ENCODE measurements at places on chromosomes 11 and 22.

- DNase-seq: no peak
These were observed 44.0 kb downstream of the FEZ1 start for GRCh38 chr11:125452125-125452470.

DNA sequence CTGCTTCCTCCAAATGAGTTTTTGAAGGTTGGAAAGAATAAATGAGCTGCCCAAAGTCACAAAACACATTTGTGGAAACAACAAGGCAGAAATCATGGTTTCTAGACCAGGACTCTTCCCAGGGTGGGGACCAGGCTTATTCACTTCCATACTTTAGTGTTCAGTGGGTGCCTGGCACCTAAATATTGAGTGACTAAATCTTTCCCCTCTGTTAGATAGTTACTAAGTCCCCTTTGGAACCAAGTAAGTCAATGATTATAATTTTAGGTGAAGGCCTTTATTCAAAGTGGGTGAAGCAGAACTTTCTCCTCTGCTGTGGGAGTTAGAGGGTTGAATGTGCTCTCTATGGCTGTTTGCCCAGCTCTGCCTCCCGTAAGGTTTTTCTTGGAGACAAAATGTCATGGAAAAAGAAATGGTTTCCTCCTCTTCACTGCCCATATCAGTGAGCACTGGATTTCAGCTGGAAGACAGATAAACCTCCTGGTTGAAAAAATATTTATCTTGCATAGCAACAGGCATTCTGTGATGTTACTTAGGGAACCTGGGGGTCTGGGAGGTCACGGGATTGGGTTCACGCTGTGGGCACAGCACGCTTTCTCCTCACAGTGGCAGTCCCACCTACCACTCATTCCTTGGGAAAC, 117.8 kb downstream of the CCDC81 start:
- no peak for DNase-seq

DNA sequence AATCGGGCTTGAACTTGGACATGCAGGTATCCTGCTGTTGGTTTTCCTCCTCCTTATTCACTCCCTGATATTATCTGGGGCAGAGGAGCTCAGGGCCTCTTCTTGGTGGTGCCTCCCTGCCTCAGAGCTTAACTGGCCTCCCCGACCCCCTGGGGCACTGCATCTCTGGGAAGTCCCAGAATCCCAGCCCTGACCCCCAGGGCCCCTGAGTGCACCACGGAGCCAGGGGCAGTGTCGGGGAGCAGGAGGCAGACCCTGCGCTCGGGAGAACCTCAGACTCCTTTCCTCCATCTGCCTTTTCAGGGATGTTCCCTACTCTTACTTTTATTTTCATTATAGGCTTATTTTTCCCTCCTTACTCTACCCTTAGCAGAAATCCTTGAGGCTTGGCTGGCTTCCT, 537.0 kb downstream of the BRD1 start:
- no peak for DNase-seq

- DNase-seq: peak; percentile 17
These were observed 13.8 kb upstream of the OR51M1 start for GRCh38 chr11:5369789-5370188.

DNA sequence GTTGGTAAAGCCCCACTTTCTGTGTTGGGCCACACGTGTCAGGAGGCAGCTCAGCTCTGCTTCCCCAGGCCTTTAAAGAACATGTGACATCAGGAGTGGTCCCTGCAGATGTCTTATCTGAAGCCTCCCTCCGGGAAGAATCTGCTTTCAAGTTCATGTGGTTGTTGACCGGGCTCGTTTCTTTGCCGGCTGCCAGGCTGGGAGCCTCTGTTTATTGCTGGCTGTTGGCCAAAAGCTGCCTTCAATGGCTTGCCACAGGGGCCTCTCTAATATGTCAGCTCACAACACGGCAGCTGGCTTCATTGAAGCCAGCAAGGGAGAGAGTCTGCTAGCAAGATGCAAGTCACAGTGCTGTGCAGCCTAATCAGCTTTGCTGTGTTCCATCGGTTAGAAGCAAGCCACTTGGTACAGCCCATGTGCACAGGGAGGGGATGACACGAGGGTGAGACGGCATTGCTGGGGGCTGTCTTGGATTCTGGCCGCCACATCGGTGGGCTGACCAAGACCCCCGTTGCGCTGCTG, 14.6 kb downstream of the MRGPRF start:
- peak; percentile 49 for DNase-seq

DNA sequence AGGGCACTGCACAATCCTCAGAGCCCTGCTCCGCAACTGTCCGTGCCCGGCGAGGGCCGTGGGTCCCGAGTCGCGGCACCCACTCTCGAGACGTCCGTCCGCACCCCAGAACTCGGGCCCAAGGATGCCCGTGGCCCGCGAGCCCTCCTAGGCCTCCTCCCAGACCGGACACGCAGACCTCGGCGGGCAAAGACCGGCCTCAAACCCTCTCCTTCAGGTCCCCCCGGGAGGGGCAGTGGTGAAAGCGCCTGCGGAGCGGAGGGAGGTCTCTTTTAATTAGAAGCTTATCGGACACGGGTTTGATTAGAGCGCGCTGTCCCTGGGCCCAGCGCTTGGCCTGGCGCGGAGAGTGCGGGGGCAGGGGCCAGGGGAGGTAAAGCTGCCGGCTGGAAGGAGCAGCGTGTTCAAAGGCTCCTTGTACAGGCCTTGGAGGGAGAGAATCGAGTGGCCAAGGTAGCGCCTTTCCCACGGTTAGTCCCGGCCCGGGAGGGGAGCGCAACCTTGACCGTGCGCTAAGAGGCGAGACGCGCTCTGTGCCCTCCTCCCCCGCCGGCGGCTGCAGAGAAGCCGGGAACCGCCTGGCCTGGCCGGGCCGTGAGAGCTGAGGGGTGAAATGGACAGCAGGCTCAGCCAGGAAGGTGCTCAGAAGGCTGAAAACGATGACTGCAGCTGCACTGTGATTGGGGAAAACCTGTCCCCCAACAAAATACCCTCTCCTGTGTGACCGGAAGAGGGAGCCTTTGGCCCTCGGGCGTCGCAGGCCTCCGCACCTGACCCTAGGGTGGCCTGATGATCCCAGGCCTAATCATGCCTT, 4.6 kb downstream of the WT1 start:
- no peak for DNase-seq

DNA sequence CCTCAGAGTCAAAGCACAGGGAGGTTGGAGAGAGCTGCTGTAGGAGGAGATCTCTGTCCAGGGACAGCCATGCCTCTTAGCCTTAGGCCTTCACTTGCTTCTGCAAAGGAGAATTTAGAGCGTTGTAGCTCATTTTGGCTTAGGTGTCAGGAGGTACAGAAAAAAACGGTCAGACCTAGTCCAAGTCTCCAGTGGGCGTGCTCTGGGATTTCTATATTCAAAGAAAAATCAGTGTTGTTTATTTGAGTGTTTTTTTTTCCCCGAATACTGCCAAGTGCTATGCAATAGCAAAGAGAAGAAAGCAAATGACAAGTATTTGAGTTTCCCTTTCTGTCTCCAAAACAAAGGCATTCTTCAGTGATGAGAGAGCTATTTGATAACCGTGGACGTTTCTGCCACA, 22.7 kb upstream of the OPCML start:
- no peak for DNase-seq

DNA sequence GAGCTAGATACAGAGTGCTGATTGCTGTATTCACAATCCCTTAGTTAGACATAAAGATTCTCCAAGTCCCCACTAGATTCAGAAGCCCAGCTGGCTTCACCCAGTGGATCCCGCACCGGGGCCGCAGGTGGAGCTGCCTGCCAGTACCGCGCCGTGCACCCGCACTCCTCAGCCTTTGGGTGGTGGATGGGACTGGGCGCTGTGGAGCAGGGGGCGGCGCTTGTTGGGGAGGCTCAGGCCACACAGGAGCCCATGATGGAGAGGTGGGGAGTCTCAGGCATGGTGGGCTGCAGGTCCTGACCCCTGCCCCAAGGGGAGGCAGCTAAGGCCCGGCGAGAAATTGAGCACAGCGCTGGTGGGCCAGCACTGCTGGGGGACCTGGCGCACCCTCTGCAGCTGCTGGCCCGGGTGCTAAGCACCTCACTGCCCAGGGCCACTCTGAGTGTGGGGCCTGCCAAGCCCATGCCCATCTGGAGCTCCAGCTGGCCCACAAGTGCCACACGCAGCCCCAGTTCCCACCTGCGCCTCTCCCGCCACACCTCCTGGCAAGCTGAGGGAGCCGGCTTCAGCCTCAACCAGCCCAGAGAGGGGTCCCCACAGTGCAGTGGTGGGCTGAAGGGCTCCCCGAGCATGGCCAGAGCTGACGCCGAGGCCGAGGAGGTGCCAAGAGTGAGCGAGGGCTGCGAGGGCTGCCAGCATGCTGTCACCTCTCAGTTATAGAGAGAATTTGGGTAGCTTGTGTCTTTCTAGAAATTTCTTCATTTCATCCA, 417.6 kb downstream of the METTL15 start:
- no peak for DNase-seq

DNA sequence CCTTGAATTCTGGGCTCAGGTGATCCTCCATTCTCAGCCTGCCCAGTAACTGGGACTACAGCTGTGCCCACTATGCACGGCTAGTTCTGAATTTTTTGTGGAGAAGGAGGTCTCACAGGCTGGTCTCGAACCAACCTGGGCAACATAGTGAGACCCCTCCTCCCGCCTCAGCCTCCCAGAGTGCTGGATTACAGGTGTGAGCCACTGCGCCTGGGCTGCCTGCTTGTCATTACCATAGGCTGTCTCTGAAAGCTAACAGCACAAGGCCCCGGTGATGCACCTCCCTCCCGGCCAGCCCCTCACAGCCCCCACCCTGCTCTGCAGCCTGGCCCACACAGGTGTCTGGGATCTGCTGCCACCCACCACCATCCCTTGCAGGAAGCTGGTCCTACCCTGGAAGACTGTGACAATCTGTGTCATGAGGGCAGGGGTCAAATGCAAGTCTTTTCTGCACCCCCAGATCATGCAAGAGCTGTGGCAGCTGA, 82.4 kb downstream of the DGCR2 start:
- DNase-seq: no peak

DNA sequence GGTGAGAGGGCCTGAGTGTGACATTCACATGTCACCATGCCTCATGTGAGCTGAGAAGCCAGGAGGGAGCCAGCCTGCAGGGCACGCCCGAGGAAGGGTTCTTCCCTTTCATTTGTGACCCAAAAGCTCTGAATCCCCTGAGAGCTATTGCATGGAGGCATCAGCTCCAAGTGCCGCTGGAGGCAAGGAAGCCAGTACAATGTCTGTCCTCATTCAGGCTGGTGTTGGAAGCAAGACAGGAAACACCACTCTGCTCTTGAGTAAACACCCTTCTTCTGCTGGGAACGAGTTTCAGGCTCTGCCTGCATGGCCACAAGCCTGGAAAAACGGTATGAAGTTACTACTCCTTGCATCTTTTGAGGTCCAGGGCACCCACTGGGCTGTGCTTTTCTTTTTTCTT, 83.8 kb upstream of the LARGE1 start:
- DNase-seq: no peak

DNA sequence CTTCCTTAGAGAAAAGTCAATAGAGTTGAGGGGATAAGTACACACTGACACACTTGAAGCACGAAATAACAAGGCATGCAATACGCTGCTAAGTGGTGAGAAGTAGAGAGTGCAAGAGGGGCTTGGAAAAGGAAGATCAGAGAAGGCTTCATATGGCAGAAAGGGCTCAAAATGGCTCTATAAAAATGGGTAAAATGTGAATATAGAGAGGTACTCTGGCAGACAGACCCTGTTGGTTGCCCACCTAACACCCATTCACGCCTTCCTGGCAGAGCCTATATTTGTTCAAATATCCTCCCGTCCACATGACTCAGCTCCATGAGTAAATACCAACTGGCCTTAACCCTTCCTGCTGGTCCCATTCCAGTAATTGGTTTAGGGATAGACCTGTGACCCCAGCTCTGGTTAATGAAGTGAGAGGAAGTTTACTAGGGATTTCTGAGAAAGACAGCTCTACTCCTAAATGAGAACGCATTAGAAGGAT, 38.9 kb upstream of the CCDC34 start:
- peak; percentile 93 for DNase-seq

DNA sequence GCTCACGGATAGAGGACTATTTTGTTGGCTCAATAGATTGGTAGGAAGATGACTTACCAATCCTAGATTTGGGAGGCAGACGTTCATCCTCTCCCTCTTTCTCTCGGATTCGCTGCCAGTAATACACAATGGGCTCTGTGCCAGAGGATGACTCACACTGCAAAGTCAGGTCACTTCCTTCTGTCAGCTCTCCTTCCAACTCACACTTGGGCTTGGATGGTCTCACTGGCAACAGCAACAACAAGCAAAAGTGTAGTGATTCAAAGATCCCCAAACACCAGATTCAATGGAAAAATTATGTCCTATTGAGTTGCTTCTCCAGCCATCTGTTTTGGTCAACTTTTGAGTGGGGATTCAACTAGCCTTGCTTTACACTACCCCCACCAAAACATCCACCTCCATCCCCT, 21.7 kb upstream of the HSPA8 start:
- DNase-seq: peak; percentile 96

GRCh38 chr11:17388609-17389210, at the start of gene KCNJ11:
KCNJ11 (minus strand) TSS chr11:17388659; CDS start chr11:17388091, 568 bp downstream.
- DNase-seq: no peak

DNA sequence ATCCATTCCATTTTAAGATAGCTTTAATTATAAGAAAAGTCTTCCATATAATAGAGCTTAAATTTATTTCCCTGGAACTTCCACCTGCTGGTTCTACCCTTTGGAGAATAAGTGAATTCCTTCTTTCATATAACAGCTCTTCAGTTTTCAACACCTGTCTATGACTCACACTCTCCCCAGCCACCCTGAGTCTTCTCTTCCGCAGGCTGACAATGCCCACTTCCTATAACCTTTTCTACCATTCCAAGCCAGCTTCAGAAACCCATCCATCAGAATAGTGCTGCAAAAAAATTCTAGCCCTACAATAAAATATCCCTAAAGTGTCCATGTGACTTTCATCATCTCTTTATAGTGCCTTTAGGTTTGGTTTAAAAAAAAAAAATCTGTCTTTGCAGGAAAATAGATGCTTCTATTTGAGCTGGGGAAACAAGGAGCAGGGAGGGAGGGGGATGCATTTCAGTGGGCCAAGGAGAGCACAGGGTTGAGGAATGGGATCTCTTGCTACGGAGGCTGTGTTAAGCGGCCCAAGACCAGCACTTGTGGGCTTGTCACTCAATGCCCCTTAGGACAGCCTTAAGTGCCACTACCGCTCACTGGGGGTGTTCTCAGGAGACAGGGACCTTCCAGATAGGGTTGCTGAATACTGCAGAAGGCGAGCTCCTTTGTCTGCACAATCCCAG, 178.6 kb downstream of the DSCAML1 start:
- DNase-seq: no peak

GRCh38 chr11:65559951-65560537, 1.9 kb upstream of the LTBP3 start:
- DNase-seq: peak; percentile 69

DNA sequence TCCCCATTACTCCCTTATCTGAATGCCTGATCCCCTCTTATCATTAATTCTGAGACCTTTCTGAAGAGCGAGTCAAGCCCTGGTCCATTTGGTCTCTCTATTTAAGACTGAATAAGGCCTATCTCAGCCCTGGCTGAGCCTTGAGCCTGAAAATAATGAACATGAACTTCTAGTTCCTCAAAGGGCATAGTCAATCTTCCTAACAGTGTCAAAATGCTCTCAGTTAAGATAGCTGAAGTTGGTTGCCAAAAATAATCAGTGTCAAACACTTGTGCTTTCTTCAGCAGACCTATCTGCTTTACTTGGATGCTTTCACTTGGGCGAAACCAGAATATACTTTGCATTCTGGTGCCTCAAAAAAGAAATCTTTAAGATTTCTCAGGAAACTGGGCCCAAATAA, 42.6 kb upstream of the PPP2R1B start:
- no peak for DNase-seq

All from HT-29 (cell line).